Muscle of leg (tissue), 16 donors: ENCODE measurements at places on chromosomes 13 and 19.

GRCh38 chr13:23987331-23987894, 90.1 kb upstream of the C1QTNF9B start:
- DNase-seq, result peak; percentile 46

DNA sequence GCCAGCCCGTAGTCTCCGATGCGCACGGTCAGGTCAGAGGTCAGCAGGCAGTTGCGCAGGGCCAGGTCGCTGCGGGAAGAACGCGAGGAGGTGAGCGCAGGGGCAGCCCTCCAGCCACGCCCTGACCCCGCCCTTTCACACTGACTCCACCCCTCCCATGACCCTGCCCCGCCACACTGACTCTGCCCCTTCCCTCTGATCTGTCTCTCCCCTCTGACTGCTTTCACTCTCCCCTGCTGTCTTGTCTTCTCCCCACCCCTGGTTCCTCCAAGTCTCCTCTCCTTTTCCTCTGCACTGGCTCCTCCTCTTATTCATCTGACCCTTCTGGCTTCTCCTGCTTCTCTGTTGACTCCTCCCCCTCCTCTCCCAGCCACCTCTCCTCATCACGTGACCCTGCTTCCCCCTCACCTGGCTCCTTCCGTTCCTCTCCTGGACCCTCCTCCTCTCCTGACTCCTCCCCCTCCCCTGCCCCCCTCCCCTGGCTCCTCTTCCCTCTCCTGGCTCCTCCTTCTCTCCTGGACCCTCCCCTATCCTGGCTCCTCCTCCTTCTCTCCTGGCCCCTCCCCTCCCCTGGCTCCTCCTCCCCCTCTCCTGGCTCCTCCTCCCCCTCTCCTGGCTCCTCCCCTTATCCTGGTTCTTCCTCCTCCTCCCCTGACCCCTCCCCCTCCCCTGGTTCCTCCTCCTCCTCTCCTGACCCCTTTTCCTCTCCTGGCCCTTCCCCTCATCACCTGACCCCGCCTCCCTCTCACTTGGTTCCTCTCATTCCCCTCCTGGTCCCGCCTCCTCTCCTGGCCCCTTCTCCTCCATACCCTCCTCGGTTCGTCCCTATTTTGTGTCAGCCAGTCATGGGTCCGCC, 9.9 kb downstream of the LMTK3 start:
- DNase-seq, result peak; percentile 38

- peak; percentile 67 for DNase-seq
These were observed 588 bp upstream of the DPY19L3 start for GRCh38 chr19:32404933-32405430.

DNA sequence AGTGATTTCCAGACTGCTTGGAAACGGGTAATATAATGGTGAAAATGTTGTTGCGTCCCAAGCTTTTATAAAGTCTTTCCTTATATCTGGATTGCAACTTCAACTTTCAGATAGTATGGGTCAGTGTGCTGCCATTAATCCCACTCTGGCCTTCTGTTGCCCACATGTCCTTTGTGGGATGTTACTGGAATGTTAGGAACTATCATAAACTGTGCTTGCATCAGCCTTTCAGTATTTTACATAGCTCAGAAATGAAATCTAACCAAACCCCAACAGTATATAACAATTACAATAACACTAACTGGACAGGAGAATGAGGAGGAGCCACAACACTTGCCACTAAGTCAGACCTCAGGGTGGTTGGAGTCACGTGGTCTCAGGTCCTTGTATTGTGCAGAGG, 78.9 kb downstream of the LNX2 start:
- DNase-seq, result no peak

DNA sequence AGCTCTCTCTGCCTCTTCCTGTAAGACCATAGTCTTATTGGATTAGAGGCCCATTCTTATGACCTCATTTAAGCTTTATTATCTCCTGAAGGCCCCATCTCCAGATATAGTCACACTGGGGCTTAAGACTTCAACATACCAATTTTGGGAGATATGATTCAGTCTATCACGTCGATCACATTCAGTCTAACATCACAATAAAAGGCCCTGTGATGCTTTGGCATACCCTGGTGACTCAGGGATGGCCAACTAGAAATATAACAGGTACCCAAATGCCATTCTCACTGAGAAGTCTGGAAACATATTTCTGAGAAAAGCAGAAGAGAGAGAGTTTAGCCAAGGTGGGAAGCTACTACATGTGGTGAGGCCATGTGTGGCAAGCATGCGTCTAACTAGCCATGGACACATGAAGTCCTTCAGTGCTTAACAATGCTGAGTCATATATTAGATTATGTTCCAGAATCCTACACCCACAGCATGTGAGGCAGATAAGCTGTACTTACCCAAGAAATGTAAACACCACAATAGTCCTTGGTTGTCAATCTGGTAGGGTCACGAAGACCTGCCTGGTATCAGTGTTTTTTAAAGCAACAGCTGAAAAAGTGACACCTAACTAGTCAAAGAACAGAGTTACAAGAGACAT, 485.1 kb downstream of the FOXO1 start:
- no peak for DNase-seq

DNA sequence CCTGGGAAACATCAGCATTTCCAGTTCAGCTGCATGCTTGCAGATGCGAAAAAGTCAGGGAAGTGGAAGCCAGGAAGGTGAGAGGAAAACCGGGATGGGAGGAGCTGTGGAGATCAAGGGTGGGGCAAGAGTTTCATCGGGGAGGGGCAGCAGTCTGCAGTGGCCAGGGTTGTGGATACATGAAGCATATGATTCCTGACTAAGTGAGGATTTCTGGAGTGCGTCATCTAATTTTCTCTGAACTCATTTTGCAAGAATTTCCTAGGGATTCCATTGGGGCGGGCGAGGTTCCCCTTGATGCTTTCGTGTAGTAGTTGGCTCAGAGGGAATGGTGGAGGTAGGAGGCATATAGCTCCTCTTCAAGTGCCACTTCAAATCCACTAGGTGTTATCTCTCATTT, 344.1 kb upstream of the TMTC4 start:
- no peak for DNase-seq

DNA sequence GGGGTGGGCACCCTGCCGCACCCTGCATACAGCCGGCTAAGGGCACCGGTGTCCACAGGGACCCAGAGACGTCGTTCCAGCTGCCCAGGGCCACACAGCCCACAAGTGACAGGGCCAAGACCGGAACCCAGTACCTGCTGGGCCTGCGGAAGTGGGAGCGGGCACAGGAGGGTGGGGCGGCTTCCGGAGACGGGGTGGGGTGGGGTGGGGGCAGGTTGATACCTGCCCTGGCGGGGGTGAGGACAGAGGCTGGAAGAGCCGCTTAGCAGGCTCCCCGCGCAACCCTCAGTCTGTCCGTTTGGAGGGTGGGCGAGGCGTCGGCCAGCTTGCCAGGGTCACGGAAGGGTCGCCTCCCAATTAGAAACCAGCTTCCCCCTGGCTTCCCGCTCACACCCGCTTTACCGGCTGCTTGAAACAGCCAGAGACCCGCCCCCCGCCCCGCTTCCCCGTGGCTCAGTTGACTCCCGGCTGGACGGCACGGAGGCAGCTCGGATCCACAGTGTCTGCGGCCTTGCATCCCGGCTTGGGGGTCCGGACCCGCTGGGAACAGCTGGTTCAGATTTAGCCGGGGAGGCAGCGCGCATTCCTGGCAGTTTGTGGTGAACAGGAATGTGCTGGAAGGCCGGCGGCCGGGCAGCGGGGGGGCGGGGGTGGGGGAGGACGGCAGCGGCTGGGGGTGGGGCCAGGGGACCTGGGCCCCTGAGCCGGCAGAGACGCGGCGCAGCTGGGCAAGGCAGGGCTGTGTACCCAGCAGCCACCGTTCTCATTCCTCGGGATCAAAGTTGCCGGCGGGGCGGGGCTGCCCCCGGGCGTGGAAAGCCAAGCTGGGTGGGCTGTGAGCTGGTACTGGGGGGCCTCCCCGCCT, 1.9 kb downstream of the CNN2 start:
- peak; percentile 87 for DNase-seq

GRCh38 chr13:111343186-111343805, 22.9 kb downstream of the TEX29 start:
- DNase-seq, result no peak

DNA sequence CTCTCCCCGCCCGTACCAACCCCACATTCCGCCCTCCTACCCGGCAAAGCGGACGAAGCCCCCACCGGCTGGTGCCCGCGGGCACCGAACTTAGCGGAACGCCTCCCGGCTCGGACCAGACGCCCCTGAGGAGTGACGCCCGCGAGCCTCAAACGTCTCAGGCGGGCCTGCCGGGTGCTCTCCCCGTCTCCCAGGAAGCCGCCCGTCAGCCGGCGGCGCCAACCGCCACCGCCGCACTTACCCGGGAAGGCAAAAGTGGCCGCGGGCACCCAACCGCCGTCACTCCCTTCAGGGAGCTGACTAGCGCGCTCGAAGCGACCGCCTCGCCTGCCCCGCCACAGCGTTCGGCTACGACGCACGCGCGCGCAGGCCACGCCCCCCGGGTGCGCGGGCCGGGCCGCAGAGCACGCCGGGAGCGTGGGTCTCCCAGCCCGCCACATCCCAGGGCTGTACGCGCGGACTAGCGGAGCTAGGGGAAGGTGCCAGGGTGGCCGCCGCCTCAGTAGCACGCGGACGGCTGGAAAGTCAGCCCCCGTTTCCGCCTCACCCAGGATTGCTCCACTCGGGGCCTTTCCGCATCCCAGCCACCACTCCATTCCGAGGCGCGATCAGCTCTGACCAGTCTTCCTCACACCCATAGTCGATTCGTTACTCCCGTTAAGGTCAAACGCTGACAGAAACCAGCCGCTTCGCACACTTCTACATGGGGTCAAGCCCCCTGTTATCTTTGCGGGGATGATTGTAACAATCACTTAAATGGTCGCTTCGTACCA, at the start of gene TEX30:
TSS of gene TEX30 (minus strand) at position 346 of the 773 bp plus-strand sequence. CDS start 3,760 bp downstream, outside the sequence.
- peak; percentile 94 for DNase-seq

- peak; percentile 53 for DNase-seq
These were observed 142.6 kb downstream of the PCDH9 start for GRCh38 chr13:67087527-67087926.

DNA sequence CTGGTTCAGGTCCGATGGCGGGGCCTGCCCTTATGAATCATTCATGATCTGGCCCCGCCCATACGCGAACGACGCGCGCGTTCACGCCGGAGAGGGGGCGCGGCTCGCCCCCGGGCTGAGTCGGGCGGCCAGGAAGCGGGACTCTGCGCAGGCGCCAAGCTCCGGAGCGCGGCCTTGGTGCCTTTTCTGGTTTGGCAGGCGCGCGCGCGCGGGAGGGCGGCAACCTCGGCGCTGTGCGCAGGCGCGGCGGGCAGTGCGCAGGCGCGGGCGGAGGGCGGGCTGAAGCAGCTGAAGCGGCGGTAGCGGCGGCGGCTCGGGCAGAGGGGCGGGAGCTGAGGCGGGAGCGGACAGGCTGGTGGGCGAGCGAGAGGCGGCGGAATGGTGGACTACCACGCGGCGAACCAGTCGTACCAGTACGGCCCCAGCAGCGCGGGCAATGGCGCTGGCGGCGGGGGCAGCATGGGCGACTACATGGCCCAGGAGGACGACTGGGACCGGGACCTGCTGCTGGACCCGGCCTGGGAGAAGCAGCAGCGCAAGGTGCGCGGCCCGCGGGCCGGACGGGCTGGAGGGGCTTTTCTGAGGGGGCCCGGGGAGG, at the start of gene ACTN4:
TSS of gene ACTN4 (plus strand) at position 282 of the 598 bp plus-strand sequence. CDS start at position 379, 97 bp downstream.
- peak; percentile 99 for DNase-seq

DNA sequence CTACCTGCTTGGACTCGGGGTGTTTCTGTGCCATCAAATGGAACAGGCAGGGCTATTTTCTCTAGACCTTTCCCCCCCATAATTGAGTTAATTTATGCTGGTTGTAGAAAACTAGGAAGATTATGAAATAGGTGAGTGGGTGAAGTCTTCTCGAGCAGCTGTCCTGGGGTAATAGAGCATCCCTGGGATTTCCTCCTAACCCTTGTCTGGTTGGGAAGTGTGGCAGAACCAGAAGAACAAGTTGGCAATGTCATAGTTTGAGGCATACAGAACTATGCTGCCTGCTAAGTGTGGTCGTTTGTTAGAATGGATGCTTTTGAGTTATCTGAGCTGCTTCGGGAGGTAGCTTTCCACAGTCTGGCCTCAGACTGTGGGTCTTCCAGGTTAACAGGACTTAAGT, 3.7 kb downstream of the GATAD2A start:
- DNase-seq, result no peak

DNA sequence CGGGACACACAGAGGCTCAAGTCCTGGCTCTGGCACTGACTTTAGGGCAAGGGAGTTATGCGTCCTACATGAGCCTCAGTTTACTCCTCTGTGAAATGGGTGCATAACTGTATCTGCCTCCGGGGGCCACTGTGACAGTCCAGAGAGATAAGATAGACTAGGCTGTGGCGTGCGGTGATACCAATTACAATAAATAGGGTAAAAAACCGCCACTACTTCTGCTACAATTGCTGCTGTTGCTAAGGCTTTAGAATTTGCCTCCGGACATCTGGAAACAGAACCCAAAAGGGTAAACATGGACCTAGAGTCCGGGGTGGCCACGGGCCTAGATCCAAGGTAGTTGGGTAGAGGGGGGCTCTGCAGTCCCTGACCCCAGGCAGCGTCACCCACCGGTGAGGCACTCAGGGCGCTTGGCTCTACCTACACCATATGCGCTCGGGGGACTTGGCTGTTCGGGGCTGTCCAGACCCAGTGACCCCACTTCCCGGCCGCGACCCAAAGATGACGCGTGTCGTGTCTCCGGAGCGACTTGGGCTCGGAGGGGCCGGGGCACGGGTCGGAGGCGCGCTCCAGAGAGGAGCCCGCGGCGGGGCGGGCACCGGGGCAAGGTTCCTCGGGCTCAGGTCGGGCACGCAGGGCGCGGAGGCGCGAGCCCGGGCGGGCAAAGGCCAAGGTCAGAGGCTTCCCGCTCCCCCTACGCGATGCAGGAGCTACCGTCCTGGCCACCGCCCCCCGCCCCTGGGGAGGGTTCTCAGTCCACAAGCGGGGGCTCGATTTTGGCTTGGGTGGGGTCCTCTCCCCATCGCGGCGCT, 1.1 kb downstream of the INSR start:
- peak; percentile 42 for DNase-seq

- peak; percentile 75 for DNase-seq
These were observed 16.9 kb upstream of the CYP2S1 start for GRCh38 chr19:41175801-41176777.

DNA sequence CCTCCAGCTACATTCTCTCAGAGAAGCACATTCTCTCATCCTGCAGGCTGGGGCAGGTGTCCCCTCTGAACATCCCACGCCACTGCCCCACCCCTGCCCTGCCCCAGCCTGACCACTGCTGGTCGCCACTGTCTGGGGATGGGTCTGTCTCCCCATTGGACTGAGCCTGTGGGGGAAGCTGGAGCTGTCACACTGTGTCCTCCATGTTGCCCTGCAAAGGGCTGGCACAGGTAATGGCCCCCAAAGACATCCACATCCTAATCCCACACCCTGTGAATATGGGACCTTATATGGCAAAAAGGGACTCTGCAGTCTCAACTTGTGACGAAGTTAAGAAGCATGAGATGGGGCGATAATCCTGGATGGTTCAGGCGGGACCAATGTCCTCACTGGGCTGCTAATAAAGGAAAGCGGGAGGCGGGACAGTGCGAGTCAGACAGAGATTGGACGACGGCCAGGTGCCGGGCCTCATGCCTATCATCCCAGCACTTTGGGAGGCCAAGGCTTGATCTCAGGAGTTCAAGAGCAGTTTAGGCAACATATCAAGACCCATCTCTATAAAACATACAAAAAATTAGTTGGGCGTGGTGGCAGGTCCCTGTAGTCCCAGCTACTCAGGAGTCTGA, 9.1 kb downstream of the AP2S1 start:
- no peak for DNase-seq

- no peak for DNase-seq
These were observed 308.3 kb downstream of the TBC1D4 start for GRCh38 chr13:75173457-75174356.
